Esophagus (tissue), 2 donors: ENCODE measurements at places on chromosomes 16 and 17. TPM values are rescaled to one million over a fixed set of nuclear protein-coding genes. Genes with fewer than 3 reads are reported as not detected.

Gene LGALS9B
- polyA plus RNA-seq = 7.6 TPM

Gene FNDC8
- polyA plus RNA-seq = 0.02 TPM

Gene CRYBA1
- not detected for polyA plus RNA-seq

Gene PPY
- polyA plus RNA-seq = not detected

Gene TBC1D3G
- not detected for polyA plus RNA-seq

Gene SEPHS2
- 21.5 TPM for polyA plus RNA-seq
